Stimulated activated CD8-positive, alpha-beta memory T cell treated with anti-CD3 and anti-CD28 coated beads, Interleukin-7, amount 100 ng/mL, for 24 hours (primary cell): ENCODE measurements at places on chromosomes 7 and 10.

DNA sequence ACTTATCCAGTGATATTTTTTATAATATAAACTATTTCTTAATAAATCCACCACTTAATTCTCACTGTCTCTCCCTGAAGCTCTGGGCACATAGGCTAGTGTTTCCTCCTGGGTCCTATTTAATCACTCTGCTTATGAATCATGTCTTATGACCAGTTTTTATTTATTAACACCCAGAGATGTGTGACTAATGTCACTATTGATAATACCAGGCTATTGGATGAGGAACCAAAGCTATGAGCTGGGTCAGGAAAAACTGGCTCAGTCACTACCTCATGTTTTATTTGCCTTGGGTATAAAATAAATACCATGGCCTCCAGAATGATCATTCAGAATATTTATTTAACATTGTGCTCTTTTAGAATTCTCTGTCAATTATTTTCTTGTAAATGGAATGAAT, 5.2 kb downstream of the SEMA3E start:
- no peak for DNase-seq

- no peak for DNase-seq
Observed at GRCh38 chr10:110483633-110484032, 14.1 kb upstream of the DUSP5 start.

DNA sequence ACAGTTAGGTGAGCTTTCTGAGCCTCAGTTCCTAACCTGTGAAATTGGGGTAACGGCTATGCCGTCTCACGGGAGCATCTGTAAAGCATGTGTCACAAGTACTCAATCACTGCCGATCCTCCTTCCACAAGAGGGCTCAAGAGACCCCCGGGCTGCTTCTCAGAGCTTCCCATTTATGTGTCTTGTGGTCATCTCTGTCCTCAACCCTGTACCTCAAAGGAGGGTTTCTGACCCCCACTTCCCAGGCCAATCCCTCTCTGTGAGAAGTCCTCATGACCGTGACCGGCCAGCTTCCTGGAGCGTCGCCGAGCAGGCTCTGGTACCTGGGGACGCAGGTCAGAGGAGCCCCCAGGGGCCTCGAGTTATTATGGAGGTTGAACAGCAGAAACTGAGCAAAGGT, 510 bp upstream of the TRPV5 start:
- no peak for DNase-seq

GRCh38 chr7:34807548-34808340, 149.7 kb downstream of the NPSR1 start:
- DNase-seq: no peak
